ENCODE measurements at places on chromosomes 3 and 15.

DNA sequence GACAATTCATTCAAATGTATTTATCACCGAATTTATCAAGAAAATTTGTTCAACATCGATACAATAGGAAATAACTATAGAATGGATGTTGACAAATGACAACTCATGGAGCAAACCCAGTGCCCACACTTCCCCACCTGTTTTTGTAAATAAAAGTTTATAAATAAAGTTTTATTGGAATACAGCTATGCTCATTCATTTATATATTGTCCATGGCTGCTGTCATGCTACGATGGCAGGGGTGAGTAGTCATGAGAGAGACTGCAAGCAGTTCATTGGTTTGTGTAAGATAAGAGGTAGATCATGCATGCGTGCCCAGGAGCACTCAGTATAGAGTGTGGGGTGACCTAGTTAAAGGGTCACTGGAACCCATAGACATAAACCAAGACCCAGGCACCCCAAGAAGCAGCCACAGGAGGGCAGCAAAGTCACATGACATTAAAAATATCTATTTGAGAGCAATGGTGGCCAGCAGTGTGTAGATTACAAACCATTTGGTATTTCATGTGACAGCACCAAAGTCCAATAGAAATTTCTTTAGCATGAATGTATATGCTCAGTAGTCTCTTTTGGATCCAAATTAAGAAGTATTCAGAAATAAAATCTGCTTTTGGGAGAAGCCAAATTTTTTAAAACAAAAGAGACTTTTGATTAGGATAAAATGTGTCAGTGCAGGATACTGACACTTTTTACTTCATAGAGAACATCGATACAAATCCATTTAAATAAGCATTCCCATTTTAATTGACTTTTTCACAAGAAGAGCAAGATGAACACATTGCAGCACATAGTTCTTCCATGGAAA lies 794.8 kb downstream of the MCTP2 start:
- peak; percentile 19 for DNase-seq

- no peak for DNase-seq
These were observed 157.5 kb upstream of the SLC24A5 start for GRCh38 chr15:47963265-47963664.

DNA sequence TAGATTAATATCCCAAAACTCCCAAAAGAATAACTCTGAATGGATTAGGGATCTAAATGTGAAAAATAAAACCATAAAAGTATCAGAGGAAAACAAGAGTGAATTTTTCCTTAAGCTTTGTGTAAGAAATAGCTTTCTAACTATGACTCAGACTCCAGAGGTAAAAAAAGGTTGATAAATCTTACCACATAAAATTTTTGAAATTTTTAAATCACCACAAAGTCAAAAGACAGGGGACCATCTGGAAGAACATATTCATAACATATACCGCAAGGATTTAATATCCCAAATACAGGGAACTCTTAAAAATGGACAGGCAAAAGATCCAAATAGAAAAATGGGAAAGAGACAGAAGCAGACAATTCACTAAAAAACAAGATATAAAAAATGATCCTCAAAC lies 145.0 kb downstream of the ARNT2 start:
- no peak for DNase-seq

GRCh38 chr3:20380295-20380694 lies 194.3 kb upstream of the SGO1 start:
- DNase-seq = no peak

- DNase-seq = peak; percentile 40
These were observed 769 bp upstream of the CSPG4 start for GRCh38 chr15:75713338-75713895.

DNA sequence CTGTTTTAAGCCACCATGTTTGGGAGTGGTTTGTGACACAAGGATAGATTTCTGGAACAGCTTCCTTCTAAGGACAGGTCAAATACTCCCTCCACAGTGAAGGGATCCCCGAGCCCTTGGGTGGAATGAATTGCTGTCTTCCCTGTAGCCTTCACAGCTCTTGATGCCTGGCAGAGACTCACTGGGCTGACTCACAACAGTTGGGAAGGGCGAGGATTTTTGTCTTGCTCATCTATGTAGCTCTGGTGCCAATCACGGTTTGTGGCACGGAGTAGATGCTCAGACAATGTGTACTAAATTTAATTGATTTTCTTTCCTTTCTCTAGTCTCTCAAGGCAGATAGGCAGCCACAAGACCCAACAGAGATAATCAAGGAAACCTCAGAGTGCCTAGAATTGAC lies 27.0 kb downstream of the CRYGS start:
- no peak for DNase-seq

DNA sequence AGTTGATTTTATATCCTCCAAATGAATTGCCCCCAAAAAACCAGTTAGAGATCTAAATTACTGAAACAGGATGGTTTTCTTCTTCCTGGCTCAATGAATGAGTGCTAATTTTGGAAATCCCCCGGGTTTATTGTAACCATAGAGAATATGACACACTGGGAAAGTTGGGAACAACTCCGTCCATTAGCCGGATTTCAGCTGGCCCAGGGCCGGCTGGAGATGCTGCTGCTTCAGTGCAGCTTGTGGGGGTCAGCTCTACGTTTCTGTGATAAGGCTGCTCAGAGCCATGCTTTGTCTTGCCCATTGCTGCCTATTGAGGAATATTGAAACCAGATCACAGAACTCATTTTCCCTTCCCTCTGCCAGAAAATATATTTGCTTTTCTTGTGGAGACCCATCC lies 20.3 kb downstream of the GYG1 start:
- DNase-seq = no peak

DNA sequence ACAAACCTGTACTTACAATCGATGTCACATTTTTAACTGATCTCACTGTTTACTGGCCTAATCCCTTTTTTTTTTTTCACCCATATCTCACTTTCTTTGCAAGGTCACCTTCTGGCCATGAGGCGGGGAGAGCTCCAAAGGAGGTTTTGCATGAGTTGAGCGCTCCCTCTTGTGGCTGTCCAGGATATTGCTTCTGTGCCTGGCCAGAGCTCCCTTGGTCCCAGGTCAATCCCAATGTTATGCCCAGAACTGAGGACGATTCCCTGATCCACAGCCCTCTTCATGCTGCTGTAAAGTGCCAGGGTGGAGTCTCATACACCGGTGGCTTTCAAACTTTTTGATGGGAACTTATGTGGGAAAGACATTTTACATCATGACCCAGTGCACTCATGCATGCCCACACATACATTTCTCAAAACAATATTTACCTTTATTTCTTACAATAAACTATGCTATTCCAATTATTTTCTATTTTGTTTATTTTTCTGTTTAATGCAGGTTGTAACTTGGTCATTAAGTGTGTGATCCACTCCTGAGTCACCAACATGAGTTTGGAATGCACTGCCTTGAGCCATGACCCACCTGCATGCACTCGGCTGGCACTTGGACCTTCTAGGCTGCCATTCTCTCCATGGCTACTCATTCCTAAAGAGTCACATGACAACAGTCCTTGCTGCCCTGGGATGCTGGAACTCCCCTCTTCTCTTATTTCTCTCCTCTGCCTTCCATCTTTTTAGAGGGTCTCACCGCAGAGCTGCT lies 9.6 kb upstream of the SST start:
- DNase-seq = peak; percentile 90

- peak; percentile 67 for DNase-seq
These were observed 461.3 kb upstream of the NAALADL2 start for GRCh38 chr3:174397848-174398247.

- no peak for DNase-seq
These were observed 5.8 kb downstream of the MYO9A start for GRCh38 chr15:72112116-72112515.

- no peak for DNase-seq
These were observed 159.8 kb downstream of the RBMS3 start for GRCh38 chr3:29440413-29441305.

- no peak for DNase-seq
These were observed 16.2 kb upstream of the ABI3BP start for GRCh38 chr3:101009386-101009785.
